ENCODE measurements at places on chromosomes 16 and 17.

- no peaks in the 10 kb centered on the region for H3K27me3 ChIP-seq
- no peak for DNase-seq
- no peaks in the 10 kb centered on the region for H3K36me3 ChIP-seq
- H3K27ac ChIP-seq, result no peak overlapping the region
- H3K4me1 ChIP-seq, result peaks cover 9% of the 10 kb centered on the region
- H3K4me3 ChIP-seq, result no peak overlapping the region
Observed at GRCh38 chr17:49521471-49522356, 26.6 kb downstream of the NGFR start.

- H3K27ac ChIP-seq, result no peak overlapping the region
- no peak for DNase-seq
- peaks cover 5% of the 10 kb centered on the region for H3K4me1 ChIP-seq
- H3K36me3 ChIP-seq, result no peaks in the 10 kb centered on the region
- H3K27me3 ChIP-seq, result no peaks in the 10 kb centered on the region
- H3K4me3 ChIP-seq, result no peak overlapping the region
Observed at GRCh38 chr16:54194334-54194743, 92.2 kb downstream of the IRX3 start.

GRCh38 chr16:66227766-66228530 is 138.5 kb upstream of the CDH5 start:
- H3K36me3 ChIP-seq, result no peaks in the 10 kb centered on the region
- H3K4me3 ChIP-seq, result no peak overlapping the region
- peaks cover 5% of the 10 kb centered on the region for H3K4me1 ChIP-seq
- DNase-seq, result no peak
- no peaks in the 10 kb centered on the region for H3K27me3 ChIP-seq
- no peak overlapping the region for H3K27ac ChIP-seq

DNA sequence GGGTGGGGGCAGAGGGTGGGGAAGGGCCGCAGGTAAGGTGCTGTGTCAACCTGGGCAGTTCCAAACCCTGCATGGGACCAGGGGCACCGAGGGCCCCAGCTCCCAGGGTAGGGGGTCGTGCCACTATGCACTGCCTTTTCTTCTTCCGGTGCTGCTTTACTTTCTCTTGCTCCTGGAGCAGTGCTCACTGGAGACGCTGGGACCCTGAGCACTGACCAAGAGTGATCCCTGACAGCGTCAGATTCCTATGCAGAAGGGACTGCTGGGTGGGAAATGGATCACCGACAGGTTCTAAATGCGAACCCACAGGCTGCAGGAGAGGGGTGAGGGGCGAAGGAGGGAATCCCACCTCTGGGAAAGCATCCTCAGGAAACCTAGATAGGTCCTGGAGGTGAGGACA is 470.1 kb downstream of the SOX9 start:
- no peak for DNase-seq
- H3K27me3 ChIP-seq, result peaks cover 15% of the 10 kb centered on the region
- H3K4me1 ChIP-seq, result peaks cover 8% of the 10 kb centered on the region
- H3K4me3 ChIP-seq, result no peak overlapping the region

- H3K4me3 ChIP-seq, result no peak overlapping the region
- H3K27me3 ChIP-seq, result no peaks in the 10 kb centered on the region
- H3K36me3 ChIP-seq, result no peaks in the 10 kb centered on the region
- no peak overlapping the region for H3K27ac ChIP-seq
- DNase-seq, result no peak
Observed at GRCh38 chr17:50769884-50770283, 2.6 kb upstream of the ANKRD40CL start.

- DNase-seq, result no peak
- H3K27me3 ChIP-seq, result no peaks in the 10 kb centered on the region
- no peak overlapping the region for H3K4me3 ChIP-seq
- H3K36me3 ChIP-seq, result no peaks in the 10 kb centered on the region
- no peaks in the 10 kb centered on the region for H3K4me1 ChIP-seq
- no peak overlapping the region for H3K27ac ChIP-seq
Observed at GRCh38 chr17:65627891-65628643, 66.6 kb upstream of the AXIN2 start.

DNA sequence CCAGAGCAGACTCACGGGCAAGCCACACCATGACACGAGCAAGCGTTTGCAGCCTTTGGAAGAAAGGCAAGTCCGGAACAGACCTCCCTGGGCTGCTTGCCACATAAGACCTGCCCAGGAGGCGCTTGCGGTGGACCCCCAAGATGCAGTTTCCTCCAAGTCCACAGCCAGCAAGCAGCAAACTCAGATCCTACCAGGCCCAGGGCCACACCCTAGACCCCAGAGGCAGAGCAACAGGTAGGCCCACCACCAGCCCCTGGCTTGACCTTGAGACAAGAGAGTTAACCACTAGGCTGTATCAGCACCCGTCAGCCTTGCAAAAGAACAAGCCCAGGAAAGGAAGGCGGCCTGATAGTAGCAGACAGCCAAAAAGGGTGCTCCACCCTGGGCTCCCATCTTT is 2.3 kb downstream of the FAAP100 start:
- peaks cover 32% of the 10 kb centered on the region for H3K36me3 ChIP-seq
- H3K27ac ChIP-seq, result no peak overlapping the region
- no peak overlapping the region for H3K4me3 ChIP-seq
- peaks cover 30% of the 10 kb centered on the region for H3K4me1 ChIP-seq
- H3K27me3 ChIP-seq, result no peaks in the 10 kb centered on the region
